ENCODE measurements at places on chromosomes 4 and X.
A peak's percentile ranks its signal among the peaks of the same experiment; 100 is the strongest.

DNA sequence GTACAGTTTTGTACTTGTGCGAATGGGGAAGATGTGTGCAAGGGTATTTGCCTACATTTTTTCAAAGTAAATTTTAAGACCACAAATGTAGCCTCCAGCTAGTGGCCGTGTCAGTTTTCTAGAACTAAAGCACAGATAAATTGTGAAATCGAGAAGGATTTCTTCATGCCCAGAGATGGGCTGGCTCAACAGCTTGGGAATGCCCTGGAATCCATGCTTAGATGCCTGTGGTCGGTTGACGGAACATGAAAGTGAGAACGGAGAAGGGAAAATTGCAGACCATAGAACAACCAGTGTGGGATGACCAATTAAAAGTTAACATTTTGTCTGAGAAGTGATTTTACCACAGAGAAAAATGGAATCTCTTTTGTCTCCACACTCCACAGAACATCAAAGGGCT lies 73.2 kb upstream of the VCX2 start:
- DNase-seq, result no peak

GRCh38 chr4:138404251-138404650 lies 162.1 kb upstream of the SLC7A11 start:
- DNase-seq, result no peak

- no peak for DNase-seq
Observed at GRCh38 chrX:94645726-94646125, 971.7 kb downstream of the FAM133A start.

DNA sequence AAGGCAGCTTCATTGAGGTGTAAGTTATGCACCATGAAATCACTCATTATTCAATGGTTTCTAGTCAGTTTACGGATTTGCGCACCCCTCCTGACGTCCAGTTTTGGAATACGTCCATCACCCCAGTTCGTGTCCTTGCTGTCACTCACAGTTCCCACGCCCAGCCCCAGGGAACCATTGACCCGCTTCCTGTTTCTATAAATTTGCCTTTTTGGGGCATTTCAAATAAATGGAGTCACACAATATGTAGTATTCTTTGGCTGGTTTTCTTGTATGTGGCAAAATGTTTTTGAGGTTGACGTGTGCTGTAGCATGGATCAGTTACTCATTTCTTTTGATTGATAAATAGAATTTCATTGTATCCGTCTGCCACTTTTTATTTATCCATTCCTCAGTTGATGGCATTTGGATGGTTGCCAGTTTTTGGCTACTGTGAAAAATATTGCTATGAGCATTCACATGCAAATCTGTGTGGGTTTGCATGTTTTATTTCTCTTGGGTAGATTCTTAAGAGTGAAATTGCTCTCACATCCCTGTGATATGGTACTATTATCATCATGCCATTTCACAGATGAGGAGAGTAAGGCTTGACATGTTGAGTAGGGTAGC lies 18.4 kb upstream of the SORCS2 start:
- DNase-seq, result no peak

- no peak for DNase-seq
Observed at GRCh38 chr4:168257768-168258167, 60.8 kb downstream of the DDX60 start.

GRCh38 chr4:26325191-26325590 lies 4.4 kb downstream of the RBPJ start:
- no peak for DNase-seq

- no peak for DNase-seq
Observed at GRCh38 chr4:181559637-181560036, 683.6 kb upstream of the TENM3 start.

DNA sequence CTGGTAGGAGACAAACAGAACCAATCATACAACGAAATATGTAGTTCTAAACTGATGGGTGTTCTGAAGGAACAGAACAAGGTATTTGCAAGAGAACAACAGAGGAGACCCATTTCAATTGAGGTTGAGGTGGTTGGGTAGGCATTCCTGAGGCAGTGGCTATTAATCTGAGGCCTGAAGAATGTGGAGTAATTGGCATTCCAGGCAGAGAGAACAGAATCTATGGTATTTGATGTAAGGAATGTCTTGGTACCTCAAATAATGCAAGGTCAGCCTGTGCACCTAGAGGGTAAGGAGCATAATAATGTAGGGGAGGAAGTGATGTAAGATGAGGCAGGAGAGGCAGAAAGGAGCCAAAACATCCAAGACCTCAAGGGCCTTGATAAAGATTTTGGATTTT lies 109.5 kb upstream of the TEX13C start:
- DNase-seq, result no peak

DNA sequence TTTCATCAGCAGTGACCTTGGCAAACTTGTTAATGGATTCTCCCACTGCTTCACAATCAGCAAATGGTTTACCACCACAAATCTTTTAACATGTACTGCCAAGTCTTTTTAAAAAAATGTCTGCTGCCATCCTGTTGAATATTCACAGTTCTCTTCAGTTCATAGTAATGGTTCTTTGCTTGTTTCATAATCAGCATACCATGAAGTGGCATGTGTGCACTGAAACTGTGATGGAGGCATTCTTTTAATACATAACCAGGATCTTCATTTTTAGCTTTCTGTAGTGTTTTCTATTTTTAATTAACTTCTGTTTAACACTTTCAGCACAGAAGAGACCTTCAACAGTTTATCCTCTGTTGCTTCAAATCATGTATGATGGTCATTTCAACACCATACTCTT lies 230.1 kb upstream of the ARSJ start:
- no peak for DNase-seq

- DNase-seq, result no peak
Observed at GRCh38 chr4:108215055-108215454, 46.3 kb upstream of the LEF1 start.

GRCh38 chr4:77002321-77003107 lies 53.0 kb downstream of the SEPTIN11 start:
- no peak for DNase-seq

DNA sequence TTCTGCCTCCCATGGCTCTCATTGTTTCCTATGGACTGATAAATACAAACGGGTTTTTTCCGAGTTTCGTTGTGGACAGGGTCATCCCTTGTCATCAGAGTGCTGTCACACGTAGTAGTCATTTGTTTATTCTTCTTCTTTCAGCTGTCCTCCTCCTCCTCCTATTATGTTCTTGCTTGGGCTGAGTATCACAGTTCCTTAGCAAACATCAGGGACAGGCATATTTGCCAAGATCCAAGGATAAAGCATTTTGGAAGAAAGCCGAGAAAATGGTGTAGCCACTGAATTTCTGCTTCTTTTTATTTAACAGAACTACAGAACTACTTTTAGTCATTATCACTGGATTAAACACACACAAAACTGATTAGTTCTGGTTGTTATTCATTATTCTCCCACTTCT lies 167.9 kb downstream of the MAML3 start:
- no peak for DNase-seq

GRCh38 chrX:70592091-70592490 lies 147.5 kb downstream of the DLG3 start:
- DNase-seq, result no peak

DNA sequence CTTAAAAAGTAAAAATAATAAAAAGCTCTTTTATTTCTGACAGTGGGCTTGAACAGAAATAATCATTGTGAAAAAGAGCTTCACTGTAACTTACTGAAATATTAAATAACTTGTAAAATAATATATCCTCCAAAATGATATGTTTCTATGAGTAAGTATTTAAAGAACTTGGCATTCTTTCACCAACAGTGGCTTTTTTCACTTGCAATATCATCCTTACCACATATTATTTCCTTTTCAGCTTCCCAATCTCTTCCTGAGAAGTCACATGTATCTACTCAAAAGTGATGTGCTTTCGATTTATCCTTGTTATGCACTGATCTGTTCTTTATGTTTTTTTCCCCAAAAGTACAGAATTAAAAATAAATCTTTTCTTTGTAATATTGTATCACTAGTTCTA lies 2.2 kb upstream of the PCDH18 start:
- no peak for DNase-seq

DNA sequence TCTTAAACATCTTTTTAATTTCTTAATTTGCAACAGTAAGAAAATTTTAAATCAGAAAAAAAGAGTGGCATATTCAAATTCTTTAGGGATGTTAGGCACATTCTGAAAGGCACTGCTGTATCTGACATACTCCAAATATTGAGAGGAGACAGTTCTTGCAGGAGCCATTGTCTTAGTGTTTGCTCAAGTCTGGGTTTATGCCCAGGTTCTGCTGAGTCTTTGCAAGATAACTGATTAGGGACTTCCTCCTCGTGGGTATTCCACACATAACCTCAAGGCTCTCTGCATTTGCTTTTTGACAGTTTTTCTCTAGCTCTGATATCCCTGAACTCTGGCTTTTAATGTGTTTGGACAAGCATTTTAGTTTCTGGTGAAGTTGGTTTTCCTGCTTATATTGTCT lies 52.6 kb downstream of the RPS3A start:
- DNase-seq, result no peak

DNA sequence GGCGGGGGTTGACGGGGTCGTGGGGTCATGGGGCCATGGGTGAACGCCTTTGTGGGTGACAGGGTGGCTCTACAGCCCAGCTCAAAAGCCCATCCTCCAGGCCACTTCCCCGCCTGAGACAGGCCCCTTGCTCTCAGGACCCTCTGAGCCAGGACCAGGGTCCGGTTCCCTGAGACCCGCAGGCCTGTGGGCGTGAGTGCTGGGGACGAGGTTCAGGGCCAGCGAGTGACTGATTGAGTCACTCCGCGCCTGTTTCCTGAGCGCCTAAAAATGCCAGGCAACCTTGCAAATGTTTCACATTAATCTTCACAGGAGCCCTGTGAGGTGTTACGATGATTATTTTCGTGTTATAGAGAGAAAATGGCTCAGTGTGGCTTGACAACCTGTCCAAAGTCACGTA lies 97.8 kb downstream of the ZNF674 start:
- no peak for DNase-seq

DNA sequence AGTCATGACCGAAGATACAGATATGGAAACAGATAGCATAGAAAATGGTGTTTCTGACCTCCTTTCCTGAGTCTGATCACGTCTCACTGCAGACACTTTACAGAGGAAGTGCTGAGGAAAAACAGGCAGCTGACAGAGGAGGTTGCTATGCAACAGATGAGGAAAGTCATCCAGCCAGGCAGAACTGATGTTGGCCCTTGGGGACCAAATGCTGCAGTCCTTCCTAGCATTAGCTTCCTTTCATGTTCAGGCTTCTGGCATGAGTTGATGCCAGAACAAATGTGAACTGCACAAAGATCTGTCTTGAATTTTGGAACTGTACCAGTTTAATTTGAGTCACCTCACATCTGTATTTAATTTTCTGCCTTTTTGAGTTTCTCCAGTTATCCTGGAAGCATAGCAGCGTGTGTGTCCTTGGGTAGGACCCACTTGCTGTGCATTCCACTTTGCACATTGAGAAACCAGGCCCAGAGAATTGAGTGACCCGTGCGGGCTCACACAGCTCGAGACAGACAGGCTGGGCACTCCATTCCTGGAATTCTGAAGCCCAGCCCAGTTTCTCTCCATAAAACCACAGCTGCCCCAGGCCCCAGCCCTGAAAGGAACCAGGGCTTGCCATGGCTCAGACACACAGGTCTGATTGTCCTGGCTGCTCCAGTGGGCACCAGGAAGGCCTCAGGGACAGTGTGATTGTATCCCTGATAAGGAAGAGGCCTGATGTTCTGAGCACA lies 1.4 kb upstream of the MAGED1 start:
- DNase-seq, result peak; percentile 80

DNA sequence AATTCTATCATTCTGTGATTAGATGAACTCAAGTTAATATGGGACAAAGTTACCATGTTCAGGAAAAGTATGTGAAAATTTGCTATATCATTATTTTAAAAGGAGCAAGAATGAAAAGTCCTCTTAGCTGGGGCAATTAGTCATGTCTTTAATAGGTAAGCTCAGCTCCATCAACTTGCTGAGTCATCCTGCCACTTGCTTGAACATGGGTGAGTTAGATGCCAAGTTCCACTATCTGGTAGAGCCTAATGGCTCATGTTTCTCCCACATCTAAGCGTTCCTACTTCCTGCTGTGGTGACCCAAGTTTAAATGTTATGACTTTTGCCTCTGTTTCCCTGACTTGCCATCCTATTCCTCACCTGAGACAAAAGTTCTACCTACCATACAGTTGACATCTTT lies 276.8 kb downstream of the ZNF674 start:
- DNase-seq, result no peak

- DNase-seq, result no peak
Observed at GRCh38 chr4:24777536-24778463, 17.6 kb upstream of the SOD3 start.

DNA sequence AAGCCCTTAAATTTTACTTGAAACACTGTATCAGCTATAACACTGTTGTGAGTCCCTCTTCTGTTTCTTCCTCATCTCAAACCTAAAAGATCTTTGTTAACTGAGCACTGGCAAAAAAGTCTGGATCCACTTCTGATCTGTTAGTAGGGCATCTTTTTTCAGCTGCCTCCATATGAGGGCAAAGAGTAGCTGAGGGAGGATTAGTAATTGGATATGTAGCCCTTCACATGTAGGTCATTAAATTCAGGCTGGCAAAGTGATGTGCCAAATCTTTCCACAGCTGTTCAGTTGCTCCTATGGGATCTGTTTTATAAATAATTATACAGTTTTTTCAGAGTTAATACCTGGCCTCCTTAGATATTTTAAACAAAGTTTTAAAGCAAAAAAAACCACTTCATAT lies 1.1 kb upstream of the TRMT10A start:
- DNase-seq, result peak; percentile 72

GRCh38 chrX:16985286-16985685 lies 38.8 kb downstream of the REPS2 start:
- no peak for DNase-seq

- DNase-seq, result no peak
Observed at GRCh38 chrX:111041018-111041462, 55.0 kb upstream of the PAK3 start.

- DNase-seq, result no peak
Observed at GRCh38 chrX:2410279-2411020, 90.3 kb downstream of the DHRSX start.

- DNase-seq, result no peak
Observed at GRCh38 chr4:101355246-101355645, 7.9 kb upstream of the PPP3CA start.

DNA sequence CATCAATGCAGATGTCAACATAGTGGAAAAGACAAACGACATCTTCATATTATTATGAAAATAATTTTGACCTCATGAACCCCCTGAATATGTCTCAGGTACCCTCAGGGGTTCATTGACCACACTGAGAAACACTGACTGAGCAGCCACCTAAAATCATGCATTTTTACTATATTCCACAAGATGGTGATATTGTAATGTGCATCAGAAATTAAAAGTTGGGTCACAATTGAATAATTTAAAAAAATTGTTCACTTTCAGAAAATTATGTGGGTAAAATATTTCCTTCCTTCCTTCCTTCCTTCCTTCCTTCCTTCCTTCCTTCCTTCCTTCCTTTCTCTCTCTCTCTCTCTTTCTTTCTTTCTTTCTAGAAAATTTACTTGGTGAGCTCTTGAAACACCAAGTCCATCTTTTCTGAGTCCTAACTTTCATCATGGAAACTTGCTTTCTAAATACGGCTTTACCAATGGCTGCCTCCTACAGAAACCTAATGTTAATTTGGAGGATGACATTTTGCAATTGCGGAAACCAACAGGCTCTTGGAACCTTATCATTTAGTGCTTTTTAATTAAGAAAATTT lies 103.6 kb downstream of the RTL3 start:
- no peak for DNase-seq

GRCh38 chr4:180542445-180543100 lies 1700.6 kb upstream of the TENM3 start:
- DNase-seq, result no peak

Measured in NCI-H2171 treated with DMSO at 0.1 percent for 48 hours (cell line).